GM03348 (cell line): ENCODE measurements at places on chromosomes 6 and 20.

DNA sequence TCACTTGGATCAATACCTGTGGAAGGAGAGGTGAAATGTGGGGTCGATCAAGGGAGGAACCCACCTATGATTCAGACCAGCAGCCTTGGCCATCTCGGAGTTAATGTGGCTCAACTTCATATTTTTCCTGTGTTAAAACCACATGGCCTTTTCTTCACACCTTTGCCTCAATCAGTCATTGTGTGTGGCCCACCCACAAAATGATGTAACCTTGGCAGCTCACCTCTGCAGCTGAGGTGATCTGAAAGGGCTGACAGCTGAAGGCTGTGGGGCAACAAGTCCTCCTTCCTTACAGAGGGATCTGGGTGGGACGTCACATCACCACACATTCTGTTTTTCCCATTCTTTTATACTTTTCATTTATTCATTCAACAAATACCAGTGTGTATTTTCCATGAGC, 357.1 kb upstream of the HSF2 start:
- DNase-seq: no peak

DNA sequence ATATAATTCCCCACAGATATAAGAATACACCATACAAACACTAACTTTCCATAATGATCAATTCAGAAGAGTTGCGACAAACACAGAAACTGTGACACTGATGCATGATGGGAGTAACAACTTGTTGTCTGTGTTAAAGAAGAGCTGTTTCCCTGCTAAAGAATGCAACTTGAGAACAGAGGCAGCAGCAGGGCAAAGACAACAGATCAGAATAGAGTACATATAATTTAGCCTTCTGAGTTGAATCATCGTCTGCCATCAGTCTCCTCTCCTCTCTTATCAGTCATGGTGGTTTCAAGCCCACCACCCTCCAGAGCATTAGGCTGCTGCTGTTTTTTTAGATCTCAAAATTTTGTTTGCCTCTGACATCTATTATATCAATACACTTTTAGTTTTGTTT, 280.4 kb downstream of the UBE3D start:
- peak; percentile 4 for DNase-seq

- no peak for DNase-seq
These were observed 368.2 kb downstream of the SYNE1 start for GRCh38 chr6:152268846-152269442.

DNA sequence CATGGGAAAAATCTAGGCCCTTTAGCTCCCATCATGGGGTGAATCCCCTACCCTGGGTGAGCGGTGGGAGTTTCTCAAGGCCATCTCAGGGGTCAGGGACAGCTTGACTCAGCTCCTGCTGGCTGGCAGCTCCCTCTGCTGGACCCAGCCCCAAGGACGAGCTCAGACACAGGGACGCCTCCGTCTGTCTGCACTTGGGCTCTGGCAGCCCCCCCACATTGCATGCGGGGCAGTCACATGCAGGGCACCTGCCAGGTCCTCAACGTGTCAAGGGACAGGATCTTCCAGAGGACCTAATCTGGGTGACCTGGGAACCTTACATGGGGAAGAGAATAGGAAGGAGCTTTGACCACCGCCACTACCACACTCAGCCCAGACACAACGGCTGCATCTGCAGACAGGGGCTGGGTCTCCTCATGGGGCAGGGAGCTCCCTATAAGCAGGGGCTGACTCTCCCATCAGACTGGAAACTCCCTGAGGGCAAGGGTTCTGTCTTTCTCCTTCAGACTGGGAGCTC, 173.4 kb downstream of the MRPL14 start:
- no peak for DNase-seq

GRCh38 chr20:34268851-34269636, 27.8 kb downstream of the ASIP start:
- peak; percentile 63 for DNase-seq

DNA sequence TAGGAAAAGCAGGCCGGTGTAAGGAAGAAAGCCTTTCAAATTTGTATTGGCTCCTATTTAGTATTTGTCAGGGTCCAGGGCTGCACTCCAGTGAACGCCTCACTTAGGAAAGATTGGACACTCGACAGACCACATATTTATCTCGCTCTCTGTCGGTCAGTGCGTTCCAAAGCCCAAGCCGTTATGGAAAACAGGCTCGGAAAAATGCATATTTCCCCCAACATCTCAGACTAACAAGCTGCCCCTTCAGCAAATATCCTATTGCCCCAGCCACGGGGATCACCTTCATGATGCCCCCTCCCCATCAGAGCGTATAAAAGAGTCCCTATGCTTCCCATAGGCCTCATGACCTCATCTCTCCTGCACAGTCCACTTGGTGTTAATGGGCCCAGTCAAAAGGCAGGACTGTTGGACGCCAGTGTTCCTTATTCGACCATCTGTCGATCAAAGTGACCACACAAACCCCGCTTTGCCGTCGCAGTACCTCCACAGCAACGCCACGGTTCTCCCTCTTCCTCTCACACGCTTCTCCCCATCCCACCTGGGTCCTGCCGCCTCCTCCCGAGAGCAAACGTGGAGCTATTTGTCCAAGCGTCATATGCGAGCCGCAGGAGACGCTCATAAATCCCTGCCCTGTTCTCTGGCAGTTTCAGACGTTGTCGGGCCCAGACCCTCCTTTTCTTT, 63.3 kb downstream of the NPEPL1 start:
- DNase-seq: no peak

DNA sequence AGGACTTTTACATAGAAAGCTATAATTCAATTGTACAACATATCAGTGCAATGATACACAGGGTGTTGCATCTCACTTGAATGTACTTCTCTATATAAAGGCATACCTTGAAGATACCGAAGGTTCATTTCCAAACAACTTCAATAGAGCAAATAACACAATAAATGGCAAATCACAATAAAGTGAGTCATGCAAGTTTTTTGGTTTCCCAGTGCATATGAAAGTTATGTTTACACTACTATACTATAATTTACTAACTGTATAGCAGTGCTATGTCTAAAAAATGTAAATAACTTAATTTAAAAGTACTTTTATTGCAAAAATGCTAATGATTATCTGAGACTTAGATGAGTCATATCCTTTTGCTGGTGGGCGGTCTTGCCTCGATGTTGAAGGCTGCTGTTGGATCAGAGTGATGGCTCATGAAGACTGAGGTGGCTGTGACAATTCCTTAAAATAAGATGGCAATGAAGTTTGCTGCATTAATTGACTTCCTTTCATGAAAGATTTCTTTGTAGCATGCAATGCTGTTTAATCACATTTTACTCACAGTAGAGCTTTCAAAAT, 188.8 kb downstream of the TASP1 start:
- DNase-seq: no peak

DNA sequence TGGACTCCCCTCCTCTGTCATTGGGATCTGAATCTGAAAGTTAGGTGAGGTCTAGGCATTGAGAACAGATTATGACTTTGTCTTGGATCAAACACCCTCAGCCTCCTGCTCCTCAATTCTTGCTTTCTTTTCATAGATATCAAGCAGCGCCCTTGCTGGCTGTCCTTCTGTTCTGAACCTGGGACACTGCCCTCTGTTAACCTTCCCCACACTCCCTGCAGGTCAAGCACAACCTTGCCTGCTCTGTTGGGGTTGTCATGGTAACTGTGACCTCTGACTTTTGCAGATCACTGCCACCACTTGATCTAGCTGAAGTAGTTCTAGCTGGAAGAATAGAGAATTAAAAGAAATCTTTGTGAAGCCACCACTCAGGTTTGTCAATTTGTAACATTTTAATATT, 16.4 kb upstream of the MICA start:
- DNase-seq: no peak

- no peak for DNase-seq
These were observed 349.2 kb downstream of the ZFAND3 start for GRCh38 chr6:38168699-38169098.

GRCh38 chr6:39953076-39953618, 18.9 kb upstream of the MOCS1 start:
- no peak for DNase-seq

DNA sequence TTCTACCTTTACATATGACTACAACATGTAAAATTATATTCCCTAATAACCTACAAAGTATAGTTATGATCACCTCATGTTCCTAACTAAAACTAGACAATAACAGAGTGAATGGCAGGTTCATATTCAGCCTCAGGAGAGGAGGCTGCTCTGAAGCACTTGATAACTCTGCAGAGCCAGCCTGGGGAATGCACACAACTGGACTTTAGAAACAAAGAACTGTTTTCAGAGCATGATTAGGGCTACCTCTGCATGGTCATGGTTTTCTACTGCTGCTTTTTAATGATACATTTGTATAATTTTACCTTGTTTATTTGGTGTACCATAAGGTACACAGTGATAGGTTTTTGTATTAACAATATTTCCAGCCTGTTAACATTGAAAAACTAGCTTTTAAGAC, 50.3 kb downstream of the TRPC4AP start:
- no peak for DNase-seq

DNA sequence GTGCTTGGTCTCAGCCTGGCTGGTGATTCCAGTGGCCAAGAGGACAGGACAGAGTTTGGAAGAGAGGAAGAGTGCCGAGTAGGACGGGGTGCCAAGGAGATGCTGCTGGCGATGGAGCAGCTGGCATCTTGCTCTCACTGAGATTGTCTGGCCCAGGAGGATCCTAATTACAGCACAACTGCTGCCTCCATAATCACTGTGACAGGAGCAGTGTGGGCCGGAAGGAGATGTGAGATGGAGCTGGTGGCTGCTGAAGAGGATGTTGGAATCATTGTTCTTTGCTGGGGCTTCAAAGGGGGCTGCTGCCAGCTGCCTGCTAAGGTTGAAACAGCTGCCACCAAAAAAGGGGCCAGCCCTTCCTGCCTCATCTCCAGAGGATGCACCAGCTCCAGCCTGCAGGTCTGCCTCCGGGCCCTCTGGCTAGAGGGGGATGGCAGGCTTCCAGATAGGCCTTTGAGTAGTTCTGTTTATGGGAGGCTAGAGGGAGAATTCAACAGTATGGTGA, 214.4 kb downstream of the RNF144B start:
- DNase-seq: no peak

- DNase-seq: peak; percentile 72
These were observed 30.7 kb downstream of the PTPN1 start for GRCh38 chr20:50540620-50541605.

GRCh38 chr6:123848347-123848746, 44.7 kb downstream of the NKAIN2 start:
- no peak for DNase-seq

GRCh38 chr20:45892049-45892825, 1.1 kb downstream of the CTSA start:
- DNase-seq: peak; percentile 73

DNA sequence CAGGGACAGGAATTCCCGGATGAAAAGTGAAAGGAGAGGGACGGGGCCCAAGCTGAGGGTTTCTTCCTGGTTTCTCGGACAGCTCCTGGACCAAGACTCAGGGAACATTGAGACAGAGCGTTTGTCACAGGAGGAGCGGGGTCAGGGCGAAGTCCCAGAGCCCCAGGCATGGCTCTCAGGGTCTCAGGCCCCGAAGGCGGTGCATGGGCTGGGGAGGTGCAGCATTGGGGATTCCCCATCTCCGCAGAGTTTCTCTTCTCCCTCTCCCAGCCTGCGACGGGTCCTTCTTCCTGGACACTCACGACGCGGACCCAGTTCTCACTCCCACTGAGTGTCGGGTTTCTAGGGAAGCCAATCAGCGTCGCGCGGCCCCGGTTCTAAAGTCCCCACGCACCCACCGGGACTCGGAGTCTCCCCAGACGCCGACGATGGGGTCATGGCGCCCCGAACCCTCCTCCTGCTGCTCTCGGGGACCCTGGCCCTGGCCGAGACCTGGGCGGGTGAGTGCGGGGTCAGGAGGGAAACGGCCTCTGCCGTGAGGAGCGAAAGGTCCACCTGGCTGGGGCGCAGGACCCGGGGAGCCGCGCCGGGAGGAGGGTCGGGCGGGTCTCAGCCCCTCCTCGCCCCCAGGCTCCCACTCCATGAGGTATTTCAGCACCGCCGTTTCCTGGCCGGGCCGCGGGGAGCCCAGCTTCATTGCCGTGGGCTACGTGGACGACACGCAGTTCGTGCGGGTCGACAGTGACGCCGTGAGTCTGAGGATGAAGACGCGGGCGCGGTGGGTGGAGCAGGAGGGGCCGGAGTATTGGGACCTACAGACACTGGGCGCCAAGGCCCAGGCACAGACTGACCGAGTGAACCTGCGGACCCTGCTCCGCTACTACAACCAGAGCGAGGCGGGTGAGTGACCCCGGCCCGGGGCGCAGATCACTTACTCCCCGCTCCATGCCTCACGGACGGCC, 54.6 kb upstream of the POLR1H start:
- DNase-seq: peak; percentile 48

DNA sequence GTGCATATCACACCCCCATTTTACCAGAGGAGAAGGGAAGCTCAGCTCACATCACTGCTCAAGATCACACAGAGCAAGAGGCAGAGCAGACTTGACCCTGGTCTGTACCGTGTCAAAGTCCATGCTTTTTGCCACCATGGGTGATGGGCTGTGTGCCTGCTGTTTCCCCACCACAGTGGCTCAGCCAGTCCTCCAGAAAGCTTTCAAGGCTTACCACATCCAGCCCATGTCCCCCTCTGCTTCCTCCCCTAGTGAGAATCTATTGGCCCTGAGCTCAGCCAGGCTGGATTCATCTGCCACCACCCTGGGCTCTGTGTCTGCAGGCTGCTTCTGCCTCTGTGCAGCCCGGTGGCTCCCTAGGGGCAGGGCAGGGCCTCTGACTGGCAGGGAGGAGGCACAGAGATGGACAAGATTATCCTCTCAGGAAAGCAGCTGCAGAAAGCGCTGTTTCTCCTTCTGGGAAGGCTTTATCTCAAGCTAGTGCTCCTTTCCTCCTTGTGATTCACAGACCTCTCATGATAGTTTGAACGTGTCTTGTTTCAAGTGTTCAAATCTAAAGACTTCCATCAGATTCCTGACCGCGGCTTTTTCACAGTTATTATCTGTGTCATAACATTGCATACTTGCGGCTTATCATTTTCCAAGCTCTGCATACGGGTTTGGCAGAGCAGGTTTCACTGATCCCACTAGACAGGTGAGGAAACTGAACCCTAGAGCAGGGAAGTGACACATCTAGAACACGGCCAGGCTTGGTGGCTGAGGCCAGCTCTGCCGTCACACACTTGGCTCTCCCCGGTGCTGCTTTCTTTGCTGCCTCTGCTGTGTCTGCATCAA, 37.4 kb downstream of the VEGFA start:
- no peak for DNase-seq

- DNase-seq: peak; percentile 53
These were observed 3.7 kb upstream of the FKBPL start for GRCh38 chr6:32133786-32134185.

- DNase-seq: no peak
These were observed 19.0 kb downstream of the RNF24 start for GRCh38 chr20:3996399-3996798.
